ENCODE measurements at places on chromosomes 7 and 10.
A peak's percentile ranks its signal among the peaks of the same experiment; 100 is the strongest.

DNA sequence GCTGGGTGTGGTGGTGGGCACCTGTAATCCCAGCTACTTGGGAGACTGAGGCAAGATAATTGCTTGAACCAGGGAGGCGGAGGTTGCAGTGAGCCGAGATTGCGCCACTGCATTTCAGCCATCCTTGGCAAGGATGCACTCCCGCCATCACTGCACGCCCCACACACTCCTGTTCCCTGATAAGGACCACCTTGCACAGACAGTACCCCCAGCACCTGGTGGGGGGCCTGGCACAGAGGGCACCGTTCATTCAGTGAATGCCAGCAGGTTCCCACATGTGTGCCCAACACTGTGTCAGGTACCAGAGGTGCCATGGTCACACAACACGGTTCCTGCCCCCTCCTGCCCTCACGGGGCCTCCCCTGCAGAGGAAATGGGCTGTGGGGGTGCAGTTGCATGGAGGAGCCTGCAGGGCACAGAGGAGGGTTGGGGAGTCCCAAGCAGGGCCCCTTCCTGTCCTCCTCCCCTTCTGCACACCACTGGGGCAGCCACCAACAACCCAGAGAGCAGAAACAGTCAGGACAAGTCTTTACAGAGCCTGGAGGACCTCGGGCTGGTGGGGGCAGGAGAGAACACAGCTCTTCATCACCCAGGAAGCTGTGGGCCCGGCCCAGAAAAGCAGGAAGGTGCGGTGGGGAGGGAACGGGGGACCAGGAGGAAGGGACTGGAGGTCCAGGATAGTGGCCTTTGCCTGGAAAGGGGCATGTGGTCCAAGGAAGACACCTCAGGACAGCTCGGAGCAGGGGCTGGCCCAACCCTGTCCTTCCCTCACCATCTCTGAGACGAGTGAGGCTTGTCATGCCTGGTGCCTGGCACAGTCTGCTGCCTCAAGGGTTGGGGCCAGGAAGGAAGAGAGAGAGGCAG lies 7.1 kb downstream of the CRYGN start:
- no peak for DNase-seq

- DNase-seq, result no peak
Measured at GRCh38 chr10:48609899-48610584, 5.2 kb upstream of the ARHGAP22 start.

GRCh38 chr10:96416643-96417042 lies 57.8 kb upstream of the OPALIN start:
- no peak for DNase-seq

GRCh38 chr10:2619916-2620315 lies 447.4 kb upstream of the PFKP start:
- DNase-seq, result peak; percentile 55

DNA sequence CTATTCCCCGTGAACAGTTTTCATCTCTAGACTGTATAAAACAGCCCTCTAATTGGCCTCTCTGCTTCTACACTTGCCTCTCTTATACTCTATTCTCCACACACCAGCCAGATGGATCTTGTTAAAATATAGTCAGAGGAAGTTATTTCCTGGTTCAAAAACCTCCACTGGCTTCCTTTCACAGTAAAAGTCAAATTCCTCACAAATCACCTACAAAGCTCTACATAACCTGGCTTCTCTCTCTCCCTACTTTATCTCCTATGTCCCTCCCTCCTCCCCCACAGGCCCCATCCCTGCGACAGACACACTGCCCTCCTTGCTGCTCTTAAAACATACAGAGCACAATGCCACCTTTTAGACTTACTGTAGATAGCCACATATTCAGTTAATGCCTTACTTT lies 60.1 kb downstream of the TPK1 start:
- DNase-seq, result no peak

DNA sequence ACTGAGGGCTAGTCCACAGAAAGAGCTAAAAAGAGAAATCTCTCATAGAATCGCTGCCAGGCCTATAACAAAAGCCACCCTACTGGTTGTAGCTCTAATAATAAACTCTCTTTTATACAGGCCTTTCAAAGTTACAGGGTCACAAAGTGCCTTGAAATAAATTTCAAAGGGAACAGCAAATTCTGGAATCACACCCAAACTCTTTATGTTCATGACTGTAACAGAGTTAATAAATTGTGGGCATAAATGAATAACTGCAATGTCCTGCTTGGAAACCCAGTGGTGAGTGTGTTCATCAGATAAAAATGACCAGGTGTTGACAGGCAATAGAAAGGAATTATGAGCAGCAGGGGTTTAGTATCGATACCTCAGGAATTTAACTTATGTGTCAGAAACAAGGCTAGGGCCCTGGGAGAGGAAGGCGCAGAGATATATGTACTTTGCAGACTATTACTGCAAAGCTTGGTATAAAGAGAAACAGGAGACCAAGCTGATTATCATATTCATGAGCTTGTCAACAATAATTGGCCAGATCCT lies 9.3 kb downstream of the CDC14C start:
- no peak for DNase-seq

Measured in NCI-H748 treated with DMSO at 0.1 percent for 48 hours (cell line).